GM20000 (cell line): ENCODE measurements at places on chromosomes 12 and 14.

GRCh38 chr14:93037351-93037750 is 78.4 kb downstream of the ITPK1 start:
- no peak for DNase-seq

DNA sequence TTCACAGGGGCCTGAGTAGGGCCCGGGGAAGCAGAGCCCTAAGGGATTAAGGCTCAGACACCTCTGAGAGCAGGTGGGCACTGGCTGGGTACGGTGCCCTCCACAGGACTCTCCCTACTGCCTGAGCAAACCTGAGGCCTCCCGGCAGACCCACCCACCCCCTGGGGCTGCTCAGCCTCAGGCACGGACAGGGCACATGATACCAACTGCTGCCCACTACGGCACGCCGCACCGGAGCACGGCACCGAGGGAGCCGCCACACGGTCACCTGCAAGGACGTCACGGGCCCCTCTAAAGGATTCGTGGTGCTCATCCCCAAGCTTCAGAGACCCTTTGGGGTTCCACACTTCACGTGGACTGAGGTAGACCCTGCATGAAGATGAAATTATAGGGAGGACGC is 7.1 kb downstream of the LTBR start:
- DNase-seq, result peak; percentile 9

DNA sequence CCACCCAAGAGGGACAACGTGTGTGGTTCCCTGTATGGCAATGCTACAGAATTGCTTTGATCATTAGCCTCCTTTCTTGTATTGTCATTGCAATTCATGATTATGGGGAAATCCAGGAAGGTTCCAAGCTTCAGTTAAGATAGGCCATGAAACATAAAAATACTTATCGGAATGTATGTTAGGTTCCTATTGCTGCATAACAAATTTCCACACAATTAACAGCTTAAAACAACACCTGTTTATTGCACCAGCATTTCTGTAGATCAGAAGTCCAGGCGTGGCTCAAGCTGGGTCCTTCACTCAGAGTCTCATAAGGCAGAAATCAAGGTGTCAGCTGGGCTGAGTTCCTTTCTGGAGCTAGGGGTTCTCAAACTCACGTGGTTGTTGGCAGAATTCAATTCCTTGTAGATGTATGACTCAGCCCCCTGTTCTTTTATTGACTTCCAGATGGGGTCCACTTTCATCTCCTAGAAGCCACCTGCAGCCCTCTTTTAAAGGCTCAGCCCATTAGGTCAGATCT is 365.6 kb upstream of the TMPO start:
- no peak for DNase-seq

DNA sequence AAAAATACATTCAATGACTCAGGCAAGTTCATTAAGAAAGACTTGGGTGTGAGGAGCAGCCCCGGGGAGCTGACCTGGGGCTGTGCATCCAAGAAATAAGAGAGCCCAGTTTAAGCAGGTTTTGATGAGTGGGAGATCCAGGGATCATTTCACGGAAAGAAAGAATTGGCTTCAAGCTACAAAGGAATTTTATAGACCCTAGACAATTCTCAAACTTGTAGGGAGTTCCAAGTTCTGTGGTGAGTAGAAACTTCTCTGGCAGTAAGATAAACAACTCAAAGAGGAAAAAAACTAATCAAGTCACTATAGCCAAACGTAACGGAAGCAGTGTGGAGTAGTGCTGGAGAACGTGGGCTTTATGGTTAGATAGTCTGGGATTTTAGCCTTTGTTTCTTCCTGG is 175.7 kb upstream of the DDHD1 start:
- DNase-seq, result no peak

DNA sequence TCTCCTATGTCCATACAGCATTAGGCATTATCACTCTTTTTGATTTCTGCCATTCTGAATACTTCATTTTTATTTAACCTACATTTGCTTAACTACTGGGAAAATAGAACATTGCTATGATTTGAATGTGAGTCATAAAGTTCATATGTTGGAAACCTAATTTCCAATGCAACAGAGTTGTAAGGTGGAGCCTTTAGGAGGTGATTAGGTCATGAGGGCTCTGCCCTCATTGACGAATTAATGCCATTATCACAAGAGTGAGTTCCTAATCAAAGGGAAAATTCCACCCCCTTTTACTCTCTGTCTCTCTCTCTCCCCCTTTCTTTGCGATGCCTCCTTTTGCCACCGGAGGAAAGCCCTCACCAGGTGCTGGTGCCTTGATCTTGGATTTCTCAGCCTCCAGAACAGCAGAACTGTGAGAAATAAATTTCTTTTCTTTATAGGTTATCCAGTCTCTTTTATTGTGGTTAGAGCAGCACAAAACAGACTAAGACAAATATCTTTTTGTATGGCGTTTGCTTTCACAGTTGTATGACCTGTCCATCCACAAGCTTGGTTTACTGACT is 180.1 kb upstream of the ARID2 start:
- DNase-seq, result no peak

DNA sequence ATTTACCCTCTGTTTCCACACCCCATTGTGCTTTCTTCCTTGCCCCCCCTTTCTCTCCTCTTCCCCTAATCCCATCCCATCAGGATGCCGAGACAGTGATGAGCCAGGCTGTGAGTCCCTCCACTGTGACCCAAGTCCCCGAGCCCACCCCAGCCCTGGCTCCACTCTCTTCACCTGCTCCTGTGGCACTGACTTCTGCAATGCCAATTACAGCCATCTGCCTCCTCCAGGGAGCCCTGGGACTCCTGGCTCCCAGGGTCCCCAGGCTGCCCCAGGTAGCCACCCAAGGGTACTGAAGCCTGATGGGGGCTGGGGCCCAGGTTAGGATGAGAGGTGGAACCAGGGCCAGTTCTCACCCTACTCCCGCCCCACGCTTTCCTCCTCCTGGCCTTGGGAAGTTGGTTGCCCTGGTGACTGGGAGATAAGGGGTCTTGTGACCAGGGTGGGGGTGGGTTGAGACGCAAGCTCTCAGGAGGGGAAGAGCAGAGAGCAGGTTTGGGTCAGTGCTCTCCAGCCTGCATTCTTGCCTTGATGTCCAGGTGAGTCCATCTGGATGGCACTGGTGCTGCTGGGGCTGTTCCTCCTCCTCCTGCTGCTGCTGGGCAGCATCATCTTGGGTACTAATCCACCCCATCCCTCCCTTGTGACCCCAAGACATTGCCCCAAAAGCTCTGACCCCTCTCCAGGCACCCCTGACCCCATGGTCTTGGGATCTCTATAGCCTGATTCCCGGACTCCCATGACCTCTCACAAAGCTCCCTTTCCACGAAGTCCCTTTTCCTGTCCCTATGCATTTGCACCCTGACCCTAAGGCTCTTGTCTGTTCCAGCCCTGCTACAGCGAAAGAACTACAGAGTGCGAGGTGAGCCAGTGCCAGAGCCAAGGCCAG is 1.2 kb downstream of the AMHR2 start:
- DNase-seq, result no peak

- DNase-seq, result no peak
These were observed 24.4 kb upstream of the BTBD6 start for GRCh38 chr14:105223770-105224544.

DNA sequence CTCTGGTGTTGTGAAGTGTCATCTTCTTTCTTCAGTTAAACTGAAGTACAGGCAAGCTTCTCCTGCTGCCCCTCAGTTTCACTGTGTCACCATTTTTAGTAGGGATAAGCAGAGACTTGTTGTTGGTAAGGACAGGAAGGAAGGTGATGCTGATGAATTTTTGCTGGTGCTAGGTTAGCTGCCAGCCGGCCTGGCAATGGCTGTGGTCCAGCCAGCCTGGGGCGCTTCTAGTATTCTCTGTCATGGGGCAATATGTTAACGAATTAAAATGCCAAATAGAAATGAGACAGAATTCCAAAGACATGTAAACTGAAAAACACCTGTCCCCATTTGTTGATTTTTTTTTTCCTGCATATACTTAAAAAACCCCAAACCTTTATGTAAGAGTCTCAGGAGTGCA is 602.9 kb downstream of the DIO2 start:
- no peak for DNase-seq

- DNase-seq, result no peak
These were observed 159.9 kb downstream of the PDE3A start for GRCh38 chr12:20528208-20528607.

- DNase-seq, result no peak
These were observed 60.1 kb downstream of the SEL1L start for GRCh38 chr14:81473456-81474147.
